ENCODE measurements at places on chromosomes 12 and 14.

- DNase-seq, result no peak
Measured at GRCh38 chr14:51473808-51474565, 177.7 kb upstream of the FRMD6 start.

DNA sequence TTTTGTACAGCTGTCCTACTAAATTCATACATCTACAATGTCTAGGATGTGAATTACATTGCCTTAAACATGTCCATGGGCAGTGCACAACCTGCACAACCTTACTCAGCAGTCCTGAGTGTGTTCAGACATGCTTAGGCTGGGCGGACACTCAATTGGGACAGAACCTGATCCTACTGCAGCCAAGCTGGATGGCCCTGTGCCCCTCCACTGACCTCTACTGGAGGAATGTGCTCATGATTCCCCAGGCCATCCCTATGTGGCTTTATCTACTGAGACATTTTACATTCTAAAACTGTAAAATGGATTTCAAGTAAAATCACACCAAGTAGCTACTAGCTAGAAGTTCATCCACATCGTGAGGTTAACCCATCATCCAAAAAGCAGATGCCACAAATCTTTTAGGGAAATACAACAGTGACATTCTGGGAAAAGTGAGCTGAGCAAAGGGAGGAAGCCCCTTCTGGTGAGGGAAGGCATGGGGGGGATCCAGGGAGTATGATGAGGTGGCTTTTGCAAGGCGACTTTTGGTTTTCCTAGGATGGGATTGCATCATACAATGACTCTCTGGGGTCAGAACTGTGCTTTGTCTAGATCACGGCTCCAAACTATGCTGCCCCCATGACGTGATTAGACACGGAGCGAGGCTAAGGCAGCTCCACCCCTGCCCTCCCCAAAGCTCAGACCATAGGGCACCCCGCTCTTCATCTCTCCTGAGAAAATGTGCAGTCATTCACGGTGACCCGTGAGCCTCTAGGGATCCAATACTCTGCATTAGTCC is 911.7 kb upstream of the TMEM132C start:
- DNase-seq, result no peak

DNA sequence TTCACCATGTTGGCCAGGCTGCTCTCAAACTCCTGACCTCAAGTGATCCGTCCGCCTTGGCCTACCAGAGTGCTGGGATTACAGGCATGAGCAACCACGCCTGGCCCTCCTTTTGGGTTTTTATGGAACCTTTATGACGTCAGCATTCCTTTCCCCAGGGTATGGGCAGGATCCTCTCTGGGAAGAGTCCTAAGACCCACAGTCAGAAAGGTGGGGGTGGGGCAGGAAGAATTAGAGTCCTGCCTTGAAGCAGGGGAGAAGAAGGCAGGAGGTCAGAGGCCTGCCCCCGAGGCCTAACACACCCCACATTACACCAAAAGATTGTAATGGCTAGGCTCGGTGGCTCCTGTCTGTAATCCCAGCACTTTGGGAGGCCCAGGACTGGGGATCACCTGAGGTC is 30.8 kb upstream of the CDK17 start:
- DNase-seq, result no peak

DNA sequence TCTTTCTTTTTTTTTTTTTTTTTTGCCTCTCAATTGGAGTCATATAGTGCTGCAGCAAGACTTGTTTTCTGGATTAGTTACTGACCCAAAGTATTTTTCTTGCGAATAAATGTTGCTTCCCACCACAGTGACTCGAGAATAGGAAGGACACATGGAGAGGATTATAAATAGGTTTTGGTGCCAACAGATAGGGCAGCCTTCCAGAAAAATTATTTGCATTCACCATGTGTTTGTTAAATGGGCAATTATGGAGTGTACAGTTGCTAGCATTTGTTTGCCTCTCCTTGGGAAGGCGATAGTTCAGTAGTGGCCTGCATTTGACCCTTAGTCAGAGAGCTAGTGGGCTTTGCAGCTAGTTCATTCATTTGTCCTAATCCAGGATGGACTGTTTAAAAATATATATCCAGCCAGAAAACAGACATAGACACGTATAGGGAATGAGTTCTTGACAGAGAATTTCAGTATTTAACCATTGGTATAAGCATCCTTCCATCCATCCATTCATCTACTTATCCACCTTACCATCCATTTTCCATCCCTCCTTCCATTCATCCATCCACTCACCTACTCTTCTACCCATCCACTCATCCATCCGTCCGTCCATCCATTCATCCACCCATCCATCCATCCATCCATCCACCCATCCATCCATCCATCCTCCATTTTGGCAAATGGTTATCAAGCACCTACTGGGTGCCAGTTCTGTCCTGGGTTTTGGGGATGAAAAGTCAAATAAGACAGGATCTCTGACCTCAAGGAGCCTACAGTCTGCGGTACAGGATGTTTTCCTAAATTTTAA is 67.5 kb downstream of the CHST11 start:
- no peak for DNase-seq

GRCh38 chr12:58592475-58593207 is 327.7 kb downstream of the LRIG3 start:
- no peak for DNase-seq

GRCh38 chr12:45685680-45686079 is 43.8 kb upstream of the ARID2 start:
- DNase-seq, result no peak

DNA sequence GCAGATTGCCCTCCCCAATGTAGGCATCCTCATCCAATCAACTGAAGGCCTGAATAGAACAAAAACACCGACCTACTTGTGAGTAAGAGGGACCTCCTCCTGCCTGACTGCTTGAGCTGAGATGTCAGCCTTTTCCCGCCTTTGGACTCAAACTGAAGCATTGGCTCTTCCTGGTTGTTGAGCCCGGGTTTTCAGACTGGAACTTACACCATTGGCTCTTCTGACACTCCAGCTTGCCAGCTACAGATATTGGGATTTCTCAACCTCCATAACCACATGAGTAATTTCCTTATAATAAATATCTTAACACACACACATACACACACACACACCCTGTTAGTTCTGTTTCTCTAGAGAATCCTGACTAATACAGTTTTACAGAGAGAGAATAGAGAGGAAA is 173.4 kb upstream of the NTF3 start:
- DNase-seq, result no peak

GRCh38 chr14:34538871-34539406 is 562 bp downstream of the EAPP start:
- DNase-seq, result no peak

DNA sequence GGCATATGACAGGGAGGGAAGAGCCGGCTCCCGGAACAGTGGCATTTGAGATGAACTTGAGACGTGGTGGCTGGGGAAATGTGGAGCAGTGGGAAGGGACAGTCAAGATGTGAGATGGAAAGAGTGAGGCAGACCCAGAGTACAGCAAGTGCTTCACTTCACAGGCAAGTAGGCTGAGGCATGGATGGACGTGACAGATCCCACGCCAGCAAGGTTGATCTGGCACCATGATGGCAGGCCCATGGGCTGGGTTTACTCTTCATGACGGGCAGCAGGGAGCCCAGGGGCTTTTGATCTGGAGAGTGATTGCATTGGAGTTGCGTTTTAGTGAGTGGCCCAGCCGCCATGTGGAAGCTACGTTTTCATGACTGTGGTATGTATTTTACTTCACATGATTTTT is 17.9 kb upstream of the EML1 start:
- DNase-seq, result no peak

- DNase-seq, result no peak
Measured at GRCh38 chr14:67313153-67313552, 46.5 kb downstream of the ATP6V1D start.

All from stimulated activated CD4-positive, alpha-beta T cell treated with anti-CD3 and anti-CD28 coated beads, Interleukin-1b, Interleukin-23, amount 100 ng/mL, for 1 hour (primary cell).